ENCODE measurements at places on chromosomes 11 and 22. TPM values are rescaled to one million over a fixed set of nuclear protein-coding genes. Genes with fewer than 3 reads are reported as not detected.

MPZL3 gene
- 9.1 TPM for total RNA-seq

MRGPRF gene
- 84.5 TPM for total RNA-seq

DNA sequence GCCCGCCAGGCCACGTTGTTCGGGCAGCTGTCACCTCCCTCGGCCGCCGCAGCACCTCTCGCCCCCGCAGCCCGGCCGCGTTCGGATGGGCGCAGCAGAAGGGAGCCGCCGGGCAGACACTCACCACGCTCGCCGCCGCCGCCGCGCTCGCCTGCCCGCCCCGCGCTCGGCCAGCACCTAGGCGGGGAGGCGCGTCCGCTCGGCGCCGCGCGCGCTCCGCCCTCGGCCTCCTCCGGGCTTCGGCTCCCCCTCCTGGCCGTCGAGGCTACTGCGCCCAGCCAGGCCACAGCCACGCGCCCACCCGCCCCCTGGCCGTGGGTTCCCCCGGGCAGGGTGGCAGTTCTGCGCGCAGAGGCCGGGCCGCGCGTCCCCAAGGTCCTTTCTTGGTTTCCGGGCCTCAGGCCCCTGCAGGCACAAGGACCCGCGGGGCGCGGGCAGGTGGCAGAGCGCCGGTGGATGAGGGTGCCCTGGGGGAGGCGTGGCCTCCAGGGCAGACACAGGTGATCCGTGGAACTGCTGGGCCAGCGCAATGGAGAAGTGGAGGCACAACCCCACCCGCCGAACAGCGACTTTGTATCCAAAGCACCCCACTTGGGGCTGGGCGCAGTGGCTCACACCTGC is at the start of gene SLC25A22:
TSS of gene SLC25A22 (minus strand) at position 189 of the 621 bp plus-strand sequence. CDS start 3,275 bp downstream, outside the sequence.
- DNase-seq: no peak
- H3K4me3 ChIP-seq: peak within 1 kb of the TSS; percentile 97
- H3K27me3 ChIP-seq: no peaks in the 10 kb centered on the region
- peaks cover 37% of the 10 kb centered on the region for H3K4me1 ChIP-seq
- peaks cover 13% of the 10 kb centered on the region for H3K36me3 ChIP-seq

GRCh38 chr11:86621854-86622253 is 50.6 kb downstream of the ME3 start:
- H3K36me3 ChIP-seq: no peaks in the 10 kb centered on the region
- DNase-seq: no peak
- peak overlapping the region; percentile 68 for H3K27ac ChIP-seq
- no peak overlapping the region for H3K4me3 ChIP-seq
- H3K4me1 ChIP-seq: peaks cover 26% of the 10 kb centered on the region
- H3K27me3 ChIP-seq: no peaks in the 10 kb centered on the region

DNA sequence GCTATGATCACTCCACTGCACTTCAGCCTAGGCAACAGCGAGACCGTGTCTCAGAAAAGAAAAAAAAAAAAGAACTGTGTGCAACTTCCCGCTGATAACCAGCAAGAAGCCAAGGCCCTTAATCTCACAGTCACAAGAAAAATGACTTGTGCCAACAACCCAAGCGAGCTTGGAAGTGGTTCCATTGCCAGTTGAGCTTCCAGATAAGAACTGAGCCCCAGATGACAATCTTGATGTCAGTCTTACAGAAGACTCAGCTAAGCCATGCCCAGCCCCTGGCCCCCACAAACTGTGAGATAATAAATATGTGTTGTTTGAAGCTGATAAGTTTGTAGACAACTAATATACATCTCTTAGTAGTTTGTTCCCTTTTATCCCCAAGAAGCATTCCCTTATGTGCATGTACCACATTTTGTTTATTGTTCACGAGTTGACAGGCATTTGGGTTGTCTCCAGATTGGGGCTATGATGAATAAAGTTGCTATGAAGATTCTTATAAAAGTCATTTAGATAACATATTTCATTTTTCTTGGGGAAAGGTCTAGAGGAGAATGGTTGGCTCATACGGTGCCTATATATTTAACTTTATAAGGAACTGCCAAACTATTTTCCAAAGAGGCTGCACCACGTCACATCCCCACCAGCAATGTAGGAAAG is 85.9 kb downstream of the TIMP3 start:
- no peak for DNase-seq
- no peak overlapping the region for H3K4me3 ChIP-seq
- H3K36me3 ChIP-seq: no peaks in the 10 kb centered on the region
- H3K27me3 ChIP-seq: no peaks in the 10 kb centered on the region
- H3K4me1 ChIP-seq: no peaks in the 10 kb centered on the region

DNA sequence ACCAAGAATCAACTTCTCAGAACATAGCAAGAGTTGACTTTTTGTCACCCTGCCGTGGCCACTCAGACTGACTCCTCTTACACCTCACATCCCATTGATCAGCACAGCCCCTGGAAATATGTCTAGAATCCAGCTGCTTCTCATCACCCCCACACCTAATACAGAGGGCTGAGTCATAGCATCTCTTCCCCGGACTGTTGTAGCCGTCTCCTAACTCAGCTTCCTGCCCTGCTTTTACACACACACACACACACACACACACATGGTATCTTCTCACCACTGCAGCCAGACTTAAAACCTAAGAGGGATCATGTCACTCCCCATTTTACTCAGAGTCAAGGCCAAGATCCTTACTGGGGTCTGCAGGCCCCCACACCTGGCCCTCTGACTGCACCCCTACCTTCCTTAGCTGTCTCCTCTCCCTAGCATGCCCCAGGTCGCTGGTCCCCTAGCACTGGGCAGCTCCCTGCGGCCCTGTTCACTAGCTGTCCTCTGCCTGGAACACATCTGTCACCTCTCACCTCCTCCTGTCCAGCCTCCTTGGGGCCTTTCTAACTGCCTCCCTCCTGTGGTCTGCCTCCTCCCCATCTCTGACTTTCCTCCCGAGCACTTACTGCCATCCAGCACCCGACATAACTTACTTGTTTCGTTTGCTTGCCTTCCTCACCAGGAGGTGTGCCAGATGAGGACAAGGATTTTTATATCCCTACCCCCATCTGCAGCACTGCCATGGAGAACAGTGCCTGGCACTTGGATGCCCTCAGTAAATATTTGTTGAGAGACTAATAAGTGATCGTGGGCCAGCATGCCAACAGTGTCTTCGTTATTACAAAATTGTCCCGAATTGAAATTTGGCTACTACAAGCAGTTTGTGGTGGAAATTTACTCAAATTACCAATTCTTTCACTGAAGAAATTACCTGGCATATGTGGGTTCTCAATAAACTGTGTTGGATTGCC is 61.9 kb downstream of the BMAL1 start:
- no peaks in the 10 kb centered on the region for H3K27me3 ChIP-seq
- peak overlapping the region; percentile 62 for H3K27ac ChIP-seq
- no peaks in the 10 kb centered on the region for H3K36me3 ChIP-seq

DNA sequence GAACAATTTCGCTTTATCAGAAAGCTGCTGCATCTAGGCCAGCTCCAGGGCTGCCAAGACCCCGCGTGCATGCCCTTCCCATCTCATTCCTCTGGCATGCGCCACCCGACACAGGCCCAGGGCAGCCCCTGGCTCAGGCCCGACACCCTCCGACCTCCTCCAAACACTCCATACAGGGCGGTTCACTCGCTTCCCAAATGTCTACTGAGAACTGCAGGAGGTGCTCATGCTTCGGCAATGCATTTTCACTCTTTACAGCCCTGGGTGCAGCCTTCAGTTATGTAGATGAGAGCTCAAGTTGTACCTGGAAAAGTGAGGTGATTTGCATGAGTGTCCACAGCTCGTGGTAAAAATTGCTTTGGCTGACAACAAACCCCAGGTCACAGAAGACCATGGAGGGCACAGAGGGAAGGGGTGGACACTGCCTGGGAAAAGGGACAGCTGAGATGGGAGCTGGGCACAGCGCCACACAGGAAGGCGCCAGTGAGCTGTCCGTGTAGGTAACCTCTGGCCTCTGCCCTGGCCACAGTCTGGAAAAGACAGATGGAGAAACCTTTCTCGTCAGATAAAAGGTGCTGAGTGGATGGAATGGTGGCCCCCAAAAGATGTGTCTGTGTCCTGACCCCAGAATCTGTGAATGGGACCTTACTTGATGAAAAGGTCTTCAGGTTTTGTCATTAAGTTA is 1351.9 kb downstream of the BRD1 start:
- H3K27me3 ChIP-seq: no peaks in the 10 kb centered on the region
- no peak overlapping the region for H3K4me3 ChIP-seq
- H3K36me3 ChIP-seq: no peaks in the 10 kb centered on the region
- no peak for DNase-seq
